KBM-7 (cell line): ENCODE measurements at places on chromosomes 16 and 17.
A peak's percentile ranks its signal among the peaks of the same experiment; 100 is the strongest.

DNA sequence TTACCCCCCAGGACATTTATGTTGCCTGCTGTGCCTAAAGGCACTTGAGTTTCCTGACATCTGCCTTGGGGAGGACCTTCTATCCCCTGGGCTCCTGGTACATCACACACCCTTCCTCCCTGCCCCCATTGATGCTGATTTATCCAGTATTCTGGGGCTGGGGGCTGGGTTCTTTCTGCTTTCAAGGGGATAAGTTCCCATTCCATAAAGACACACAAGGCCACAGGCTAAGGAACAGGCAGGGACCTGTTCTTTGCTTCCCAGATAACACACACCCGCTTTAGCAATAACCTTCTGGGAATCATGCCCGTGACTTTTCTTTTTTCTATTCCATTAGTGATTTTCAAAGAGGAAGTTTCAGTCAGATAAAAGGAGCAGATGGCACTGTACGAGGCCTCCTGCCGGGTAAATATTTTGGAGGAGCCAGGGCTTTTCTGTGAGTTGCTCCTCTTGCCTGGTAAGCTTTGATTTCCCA is 30.6 kb downstream of the CHD9 start:
- DNase-seq, result no peak

DNA sequence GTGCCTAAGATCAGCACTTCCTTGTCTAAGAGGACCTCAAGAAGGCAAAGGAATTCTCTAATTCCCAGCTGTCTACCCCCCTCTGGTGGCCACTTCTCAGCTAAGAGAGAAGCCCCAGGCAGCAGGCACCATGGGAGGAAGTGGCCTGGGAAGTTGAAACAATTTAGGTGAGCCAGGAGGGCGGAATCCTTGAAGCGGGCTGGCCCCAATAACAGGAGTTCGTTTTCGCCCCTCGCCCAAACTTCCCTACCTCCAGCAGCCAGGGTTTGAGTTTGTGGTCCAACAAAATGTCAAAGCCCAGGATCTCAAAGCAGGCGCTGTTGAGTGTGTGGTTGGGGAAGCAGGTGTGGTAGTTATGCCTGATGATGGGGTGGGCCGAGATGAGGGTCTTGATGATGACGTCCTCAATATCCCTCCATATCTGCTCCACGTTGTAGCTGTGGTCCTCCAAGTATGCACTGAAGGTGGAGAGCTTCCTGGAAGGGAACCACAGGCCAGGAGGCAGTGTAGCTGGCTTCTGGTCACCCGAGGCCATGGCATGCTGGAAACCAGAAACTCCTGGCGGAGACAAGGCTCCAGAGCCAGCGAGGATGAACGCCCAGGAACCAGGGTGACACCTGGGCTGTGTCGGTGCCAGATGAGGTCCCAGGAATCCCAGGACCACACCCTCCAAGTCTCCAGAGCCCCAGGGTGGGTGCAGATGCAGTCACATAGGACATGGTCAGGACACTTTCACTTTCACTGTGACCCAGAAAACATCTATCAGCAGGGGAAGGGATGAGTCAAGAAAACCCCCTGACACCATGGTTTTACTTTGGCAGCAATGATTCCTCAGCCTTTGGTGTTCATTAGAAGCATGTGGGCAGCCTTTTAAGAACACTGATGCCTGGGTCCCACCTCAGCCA is 25.6 kb downstream of the TTLL6 start:
- peak; percentile 84 for DNase-seq

DNA sequence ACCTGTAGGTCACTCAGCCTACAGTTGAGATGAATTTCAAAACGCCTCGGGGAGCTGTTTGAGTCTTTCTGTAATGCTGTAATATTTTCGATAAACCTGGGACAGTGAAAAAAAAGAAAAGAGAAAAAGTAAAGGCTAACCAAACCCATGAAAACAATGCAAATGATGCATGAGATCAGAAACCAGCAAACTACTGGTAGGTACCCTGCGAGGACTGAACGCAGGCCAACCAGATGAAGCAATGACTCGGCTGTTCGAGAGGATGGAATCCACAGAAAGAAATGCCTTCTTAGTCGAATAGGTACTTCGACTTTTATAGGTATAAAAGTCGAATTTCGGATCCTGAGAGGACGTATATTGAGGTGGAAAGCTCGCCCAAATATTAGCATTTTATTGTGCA is 509 bp upstream of the ATAD5 start:
- DNase-seq, result no peak

DNA sequence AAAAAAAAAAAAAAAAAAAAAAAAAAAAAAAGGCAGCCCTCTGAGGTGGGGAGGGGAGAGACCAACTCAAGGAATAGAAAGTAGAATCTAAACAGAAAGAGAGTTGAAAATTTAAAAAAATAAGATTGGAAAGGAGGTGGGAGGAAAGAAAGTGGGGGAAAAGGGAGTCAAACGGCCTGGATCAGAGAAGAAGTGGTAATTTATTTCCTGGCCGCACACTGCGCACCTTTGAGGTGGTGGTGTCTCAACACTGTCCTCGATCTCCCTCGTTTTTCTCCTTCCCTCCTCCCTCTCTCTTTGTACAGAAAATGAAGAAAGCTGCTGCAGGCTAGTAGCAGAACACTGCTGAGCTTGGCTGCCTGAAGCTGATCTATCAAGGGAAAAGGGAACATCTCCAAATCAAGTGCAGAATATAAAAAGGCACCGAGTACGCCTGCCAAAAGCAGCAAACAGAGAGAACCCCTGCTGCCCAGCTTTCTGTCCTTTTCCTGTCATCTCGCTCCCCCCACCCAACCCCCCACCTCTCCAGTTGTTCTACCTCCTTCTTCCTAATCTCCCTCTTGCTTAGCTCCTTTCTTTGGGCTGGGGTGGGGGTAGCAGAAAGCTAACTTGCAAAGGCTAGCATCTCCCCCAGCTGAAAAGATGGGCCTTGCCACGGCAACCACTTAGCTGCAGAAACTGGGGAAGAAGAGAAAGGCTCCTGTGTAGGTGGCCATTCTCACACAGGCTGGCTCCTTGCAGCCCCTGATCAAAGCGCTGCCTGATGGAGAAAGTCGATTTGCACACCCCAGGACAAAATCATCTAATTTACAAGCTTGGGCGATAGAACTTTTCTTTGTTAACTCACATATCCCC is 22.5 kb downstream of the AXIN2 start:
- DNase-seq, result no peak

- no peak for DNase-seq
These were observed 527 bp downstream of the SIAH1 start for GRCh38 chr16:48384520-48385252.

DNA sequence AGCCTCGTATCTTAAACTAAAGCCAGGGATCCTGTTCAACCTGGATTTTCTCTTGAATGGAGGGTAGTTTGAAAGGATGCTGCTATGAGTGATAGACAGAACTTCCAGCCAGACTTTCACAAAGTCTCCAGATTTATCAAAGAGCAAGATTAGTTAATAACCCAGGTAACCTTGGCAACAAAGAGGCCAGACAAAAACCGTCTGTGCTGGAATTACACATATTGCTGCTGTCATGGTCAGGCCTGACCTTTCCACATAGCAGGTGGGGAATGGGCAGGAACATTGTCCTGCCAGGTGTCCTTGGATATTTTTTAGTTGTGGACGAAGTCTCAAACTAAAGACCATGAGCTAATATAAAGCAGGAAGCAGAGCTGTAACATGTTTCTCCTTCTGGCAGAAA is 52.5 kb downstream of the HLF start:
- no peak for DNase-seq

DNA sequence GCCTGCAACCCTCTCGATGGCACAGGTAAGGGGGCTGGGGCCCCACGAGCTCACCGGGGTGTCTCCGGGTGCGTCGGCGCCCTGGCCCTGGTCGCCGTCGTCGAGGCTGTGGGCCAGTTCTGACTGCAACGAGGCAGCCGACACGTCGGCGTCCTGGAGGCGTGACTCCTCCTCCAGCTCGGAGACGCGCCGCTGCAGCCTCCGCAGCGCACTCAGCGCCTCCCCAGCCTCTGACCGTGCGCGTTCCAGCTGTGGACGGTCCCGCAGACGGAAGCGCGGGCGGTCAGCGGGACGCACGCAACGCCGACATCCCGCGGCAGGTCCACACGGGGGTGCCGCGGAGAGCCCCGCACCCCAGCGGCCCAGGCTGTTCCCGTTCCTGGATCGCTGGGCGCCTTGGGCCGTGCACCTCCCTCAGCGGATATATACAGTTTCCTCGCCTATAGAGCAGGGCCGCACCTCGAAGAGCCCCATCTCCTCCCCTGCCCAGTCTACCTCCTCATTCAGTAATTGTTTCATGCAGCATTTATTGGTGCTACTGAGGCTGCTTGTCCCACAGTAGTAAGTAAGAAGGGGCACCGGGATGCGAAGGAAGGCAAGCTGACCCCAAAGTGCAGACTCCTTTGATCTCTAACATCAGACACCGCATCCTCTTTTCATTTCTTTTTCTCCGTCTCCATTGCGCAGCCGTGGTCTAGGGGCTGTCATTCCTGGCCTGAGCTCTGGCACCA is 5.8 kb downstream of the THOC6 start:
- peak; percentile 34 for DNase-seq

GRCh38 chr17:4179071-4179470 is 36.1 kb downstream of the CYB5D2 start:
- DNase-seq, result no peak

- no peak for DNase-seq
These were observed 22.5 kb downstream of the HEATR9 start for GRCh38 chr17:35846055-35846809.

DNA sequence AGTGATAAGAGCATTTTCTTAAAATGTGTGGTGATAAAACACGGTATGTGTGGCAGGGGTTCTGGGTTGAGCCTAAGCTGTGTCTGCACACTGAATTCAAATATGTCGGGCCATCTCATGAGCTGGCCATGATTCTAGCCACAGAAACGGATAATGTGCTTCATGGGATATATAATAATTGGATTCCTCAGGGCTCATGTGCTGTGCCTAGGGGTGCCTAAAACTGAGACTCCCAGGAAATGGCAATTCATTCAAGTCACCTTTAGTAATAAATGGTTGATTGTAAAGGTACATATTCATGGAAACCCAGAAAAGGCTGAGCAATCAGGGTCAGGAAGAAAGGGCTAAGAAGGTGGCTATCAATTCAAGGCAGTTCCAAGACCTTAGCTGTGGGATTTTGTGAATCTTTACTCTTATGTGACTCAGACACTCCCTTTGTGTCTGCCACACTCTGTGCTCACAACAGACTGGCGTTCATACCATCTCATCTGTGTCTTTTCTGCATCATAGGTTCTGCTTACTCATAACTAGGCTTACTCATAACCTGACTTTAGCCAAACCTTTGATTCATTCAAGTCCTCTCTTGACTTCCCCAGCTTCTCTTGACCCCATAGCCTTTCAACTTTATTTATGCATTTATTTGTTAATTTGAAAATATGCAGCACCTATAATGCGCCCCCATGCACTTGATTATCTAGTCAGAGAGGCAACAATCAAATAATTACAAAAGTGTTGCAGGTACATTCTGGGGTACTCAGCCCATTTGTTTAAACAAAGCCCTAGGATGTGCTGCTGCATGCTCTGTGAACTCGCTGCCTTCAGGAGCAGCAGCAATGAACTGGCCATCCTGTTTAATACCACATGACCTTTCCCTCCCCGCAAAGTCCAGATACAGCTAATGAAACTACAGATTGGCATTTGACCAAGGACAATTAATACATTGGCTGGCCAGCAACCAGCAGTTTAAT is 28.4 kb upstream of the MED13 start:
- DNase-seq, result no peak

GRCh38 chr17:17363638-17364337 is 60.6 kb downstream of the NT5M start:
- no peak for DNase-seq

- DNase-seq, result peak; percentile 31
These were observed 1.8 kb upstream of the RARA start for GRCh38 chr17:40307001-40307730.

DNA sequence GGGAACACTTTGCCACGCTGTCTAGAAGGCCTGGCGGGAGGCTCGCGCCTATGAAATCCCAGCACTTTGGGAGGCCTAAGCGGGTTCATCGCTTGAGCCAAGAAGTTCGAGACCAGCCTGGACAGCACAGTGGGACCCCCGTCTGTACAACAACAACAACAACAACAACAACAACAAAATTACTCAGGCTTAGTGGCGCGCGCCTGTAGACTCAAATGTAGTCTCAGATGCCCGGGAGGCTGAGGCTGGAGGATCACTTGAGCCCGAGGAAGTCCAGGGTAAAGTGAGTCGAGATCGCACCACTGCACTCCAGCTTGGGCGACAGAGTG is 297 bp upstream of the SLFN13 start:
- no peak for DNase-seq

DNA sequence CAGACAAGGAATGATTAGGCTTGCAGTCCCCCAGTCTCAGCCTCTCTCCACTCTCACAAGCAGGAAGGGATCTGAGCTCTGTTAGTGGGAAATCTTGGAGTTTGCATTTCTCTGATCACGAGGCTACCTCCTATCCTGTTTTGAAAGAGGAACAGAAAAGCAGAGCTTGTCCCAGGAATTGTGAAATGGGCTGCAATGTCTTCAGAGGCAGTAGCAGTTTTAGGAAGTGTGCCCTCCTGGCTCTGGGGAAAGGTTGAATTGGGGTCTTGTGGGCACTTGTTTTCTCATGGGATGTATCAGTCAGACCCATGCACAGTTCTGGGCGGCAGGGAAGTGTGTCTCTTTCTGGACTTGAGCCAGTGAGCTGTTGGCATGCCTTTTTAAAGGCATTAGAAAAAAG is 22.8 kb downstream of the NUP85 start:
- no peak for DNase-seq

DNA sequence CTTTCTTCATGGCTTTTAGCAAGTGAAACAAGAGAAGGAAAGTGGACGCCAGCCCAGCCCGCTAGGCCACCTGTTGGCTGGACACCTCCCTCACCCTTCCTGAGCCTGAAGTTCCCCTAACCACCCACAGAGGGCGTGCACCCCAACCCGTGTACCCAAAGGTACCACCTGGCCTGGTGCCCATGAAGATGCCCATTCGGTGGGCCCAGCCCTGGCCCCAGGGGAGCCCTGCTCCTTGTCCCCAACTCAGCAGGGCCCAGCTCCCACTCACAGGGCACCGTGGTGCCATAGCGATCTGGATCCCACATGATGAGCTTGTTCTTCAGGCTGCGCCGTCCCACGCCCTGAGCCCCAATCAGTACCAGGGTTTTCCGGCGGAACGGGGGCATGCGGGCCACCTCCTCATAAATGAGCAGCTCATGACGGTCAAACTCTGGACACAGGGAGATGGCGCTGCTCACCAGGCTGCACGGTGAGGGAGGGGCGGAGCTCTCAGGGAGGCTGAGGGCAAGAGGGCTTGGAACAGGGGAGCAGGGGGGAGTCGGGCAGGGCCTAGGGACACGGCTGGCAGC is 26.8 kb downstream of the MPP2 start:
- peak; percentile 41 for DNase-seq
